Stimulated activated CD4-positive, alpha-beta T cell treated with anti-CD3 and anti-CD28 coated beads, TNF-alpha, amount 100 ng/mL, for 4 hours (primary cell): ENCODE measurements at places on chromosomes 5 and 9.

DNA sequence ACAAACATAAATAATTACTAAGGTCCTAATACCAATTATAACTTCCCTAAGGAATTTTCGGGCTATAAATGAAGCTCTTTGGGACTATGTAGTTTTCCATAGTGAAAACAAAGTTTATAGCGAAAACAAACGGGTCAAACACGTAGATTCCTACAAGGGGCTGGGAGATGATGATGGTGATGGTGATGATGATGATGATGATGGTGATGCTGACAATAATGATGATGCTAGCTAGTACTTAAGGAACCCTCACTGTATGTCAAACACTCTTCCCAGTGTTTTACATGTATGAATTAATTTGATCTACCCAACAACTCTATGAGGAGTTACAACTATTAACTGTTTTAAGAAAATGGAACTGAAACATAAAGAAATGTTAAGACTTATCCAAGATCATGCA lies 63.7 kb upstream of the PIK3R1 start:
- no peak for DNase-seq

GRCh38 chr5:41921166-41921565 lies 3.9 kb upstream of the FBXO4 start:
- DNase-seq = no peak

DNA sequence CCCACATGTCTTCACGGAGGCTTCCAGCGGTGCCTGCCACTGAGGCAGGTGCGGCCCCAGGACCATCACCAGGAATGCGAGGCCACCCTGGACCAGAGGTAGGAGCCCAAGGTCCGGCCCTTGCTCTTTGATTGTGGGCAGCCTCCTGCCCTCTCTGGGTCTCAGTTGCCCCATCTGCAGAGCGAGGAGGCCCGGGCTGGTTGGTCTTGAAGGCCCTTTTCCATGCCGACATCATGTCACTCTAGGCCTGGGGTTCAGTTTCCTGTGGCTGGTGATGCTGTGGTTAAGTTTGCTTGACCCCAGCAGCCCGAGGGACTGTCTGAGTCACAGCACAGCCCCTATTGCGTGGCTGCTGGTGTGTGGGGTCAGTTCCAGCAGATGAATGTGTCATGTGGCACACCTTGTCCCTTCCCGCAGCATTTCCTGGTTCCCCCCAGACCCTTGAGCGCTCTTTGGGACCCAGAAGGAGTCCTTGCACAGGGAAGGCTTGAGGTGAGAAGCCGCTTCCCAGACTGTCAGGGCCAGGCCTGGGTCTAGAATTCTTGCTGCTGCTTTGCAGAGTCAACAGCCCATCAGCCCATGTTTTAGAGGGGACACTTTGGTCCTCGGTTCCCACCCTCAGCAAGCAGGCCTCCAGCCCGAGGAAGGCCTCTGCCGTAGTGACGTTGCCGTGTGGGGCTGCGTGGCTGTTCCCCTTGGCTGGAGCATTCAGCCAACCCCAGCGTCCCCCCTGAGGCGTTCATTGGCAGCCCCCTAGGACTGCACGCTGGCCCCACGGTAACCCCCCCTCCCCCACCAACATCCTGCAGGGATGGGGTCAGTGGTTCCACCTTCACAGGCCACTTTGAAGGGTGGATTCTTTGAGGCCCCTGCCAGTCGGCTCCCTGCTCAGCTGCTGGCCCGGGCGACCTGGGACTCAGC lies 31.0 kb upstream of the HMCN2 start:
- DNase-seq = no peak

- no peak for DNase-seq
Measured at GRCh38 chr9:136493567-136493971, 10.7 kb upstream of the SEC16A start.

GRCh38 chr5:124906339-124907097 lies 160.1 kb upstream of the ZNF608 start:
- no peak for DNase-seq

DNA sequence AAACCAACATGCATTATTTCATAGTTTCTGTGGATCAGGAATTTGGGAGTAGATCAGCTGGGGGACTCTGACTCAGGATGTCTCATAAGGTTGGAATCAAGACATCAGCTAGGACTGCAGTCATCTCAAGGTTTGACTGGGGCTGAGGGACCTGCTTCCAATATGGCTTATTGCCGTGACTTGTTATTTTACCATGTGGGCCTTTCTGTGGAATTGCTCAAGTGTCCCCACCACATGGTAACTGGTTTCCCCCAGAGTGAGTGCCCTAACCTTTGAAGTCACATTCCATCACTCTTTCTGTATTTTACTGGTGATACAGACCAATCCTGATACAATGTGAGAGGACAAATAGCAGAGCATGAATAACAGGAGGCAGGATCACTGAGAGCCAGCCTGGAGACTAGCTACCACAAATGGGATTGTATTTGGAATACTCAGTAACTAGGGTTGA lies 70.2 kb upstream of the ELL2 start:
- no peak for DNase-seq

DNA sequence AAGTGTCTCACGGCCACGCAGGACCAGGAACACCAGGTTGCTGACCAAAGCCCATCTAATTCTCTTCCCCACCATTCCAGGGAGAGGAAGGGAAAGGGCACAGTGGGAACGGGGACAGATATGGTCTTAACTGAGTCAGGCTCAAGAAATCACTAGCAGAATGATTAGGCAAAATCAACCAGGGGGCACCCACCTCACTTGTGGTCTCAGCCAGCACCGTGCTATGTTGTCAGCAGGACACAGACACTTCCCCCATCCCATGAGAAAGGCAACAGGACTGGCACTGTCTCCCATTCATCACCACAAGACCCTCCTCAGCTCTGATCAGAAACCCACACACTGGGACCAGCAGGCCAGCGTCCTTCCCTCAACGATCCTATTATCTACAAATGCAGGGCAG lies 2.9 kb downstream of the BICD2 start:
- DNase-seq = no peak
